Non-pigmented ciliary epithelial cell (primary cell): ENCODE measurements at places on chromosomes 2 and 18.

DNA sequence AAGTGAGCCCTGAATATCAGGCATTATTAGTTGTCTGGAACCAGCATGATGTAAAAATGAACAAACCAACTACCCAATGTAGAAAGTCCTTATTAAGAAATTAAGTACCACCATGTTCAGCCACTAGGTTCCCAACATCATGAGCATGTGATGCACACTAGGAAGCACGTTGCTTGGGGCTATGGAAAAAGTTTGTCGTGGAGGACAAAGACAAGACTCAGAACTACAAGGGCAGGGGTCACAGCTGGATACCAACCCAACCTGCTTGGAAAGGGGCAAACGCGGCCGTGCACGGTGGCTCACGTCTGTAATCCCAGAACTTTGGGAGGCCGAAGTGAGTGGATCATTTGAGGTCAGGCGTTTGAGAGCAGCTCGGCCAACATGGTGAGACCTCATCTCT lies 64.0 kb downstream of the ADNP2 start:
- no peak for DNase-seq

GRCh38 chr18:26706911-26707351 lies 158.6 kb downstream of the AQP4 start:
- DNase-seq = no peak

DNA sequence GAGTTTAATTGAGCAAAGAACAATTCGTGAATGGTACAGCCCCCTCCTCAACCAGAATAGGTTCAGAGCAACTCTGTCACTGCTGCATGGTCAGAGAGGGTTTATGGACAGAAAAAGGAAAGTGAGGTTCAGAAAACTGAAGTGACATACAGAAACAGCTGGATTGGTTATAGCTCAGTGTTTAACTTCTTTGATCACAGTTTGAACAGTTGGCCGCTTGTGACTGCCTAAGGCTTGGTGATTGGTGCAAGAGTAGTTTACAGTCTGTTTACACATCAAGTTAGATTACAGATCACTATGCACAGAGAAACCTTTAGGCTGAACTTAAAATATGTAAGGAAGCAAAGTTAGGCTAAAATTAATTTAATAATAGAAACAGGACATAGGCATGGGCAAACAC lies 459.2 kb downstream of the KCNJ3 start:
- no peak for DNase-seq

- no peak for DNase-seq
These were observed 951.6 kb upstream of the POU3F3 start for GRCh38 chr2:103902347-103902746.

DNA sequence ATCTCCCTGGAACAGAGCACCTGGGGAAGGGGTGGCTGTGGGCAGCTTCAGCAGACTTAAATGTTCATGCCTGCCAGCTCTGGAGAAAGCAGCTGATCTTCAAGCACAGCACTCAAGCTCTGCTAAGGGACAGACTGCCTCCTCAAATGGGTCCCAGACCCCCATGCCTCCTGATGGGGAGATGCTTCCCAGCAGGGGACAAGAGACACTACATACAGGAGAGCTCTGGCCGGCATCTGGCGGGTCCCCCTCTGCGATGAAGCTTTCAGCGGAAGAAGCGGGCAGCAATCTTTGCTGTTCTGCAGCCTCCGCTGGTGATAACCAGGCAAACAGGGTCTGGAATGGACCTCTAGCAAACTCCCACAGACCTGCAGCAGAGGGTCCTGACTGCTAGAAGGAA lies 294.8 kb downstream of the RND3 start:
- DNase-seq = no peak

- DNase-seq = no peak
These were observed 138.3 kb upstream of the STON1 start for GRCh38 chr2:48391616-48392015.

DNA sequence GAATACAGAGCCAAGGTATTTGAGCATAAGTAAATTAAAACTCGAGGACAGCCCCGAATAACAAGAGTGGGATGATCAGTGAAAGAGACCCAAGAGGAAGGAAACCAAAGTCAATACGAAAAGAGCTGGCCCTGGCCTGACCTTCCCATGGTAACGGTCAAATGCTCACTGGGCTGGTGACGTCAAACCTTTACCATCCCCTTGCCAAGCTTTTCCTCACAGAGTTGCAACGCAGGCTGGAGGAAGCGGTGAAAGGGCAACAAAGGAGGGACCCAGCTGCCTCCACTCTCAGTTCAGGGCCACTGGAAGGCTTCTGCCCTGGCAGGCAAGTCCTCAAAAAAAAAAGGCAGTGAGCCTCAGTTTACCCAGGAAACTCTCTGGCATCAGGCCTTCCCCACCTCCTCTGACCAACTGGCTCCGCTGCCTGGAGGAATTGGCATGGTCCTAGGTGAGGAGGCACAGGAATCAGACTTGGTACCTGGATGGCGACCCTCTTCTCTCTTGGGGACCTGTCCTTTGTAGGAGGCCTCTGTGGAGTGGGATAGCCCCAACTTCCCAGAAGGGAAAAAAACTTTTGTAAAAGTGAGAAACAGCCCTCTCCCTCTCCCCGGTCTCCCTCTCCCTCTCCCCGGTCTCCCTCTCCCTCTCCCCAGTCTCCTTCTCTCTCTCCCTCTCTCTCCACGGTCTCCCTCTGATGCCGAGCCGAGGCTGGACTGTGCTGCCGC lies 212.4 kb downstream of the ANAPC1 start:
- no peak for DNase-seq

DNA sequence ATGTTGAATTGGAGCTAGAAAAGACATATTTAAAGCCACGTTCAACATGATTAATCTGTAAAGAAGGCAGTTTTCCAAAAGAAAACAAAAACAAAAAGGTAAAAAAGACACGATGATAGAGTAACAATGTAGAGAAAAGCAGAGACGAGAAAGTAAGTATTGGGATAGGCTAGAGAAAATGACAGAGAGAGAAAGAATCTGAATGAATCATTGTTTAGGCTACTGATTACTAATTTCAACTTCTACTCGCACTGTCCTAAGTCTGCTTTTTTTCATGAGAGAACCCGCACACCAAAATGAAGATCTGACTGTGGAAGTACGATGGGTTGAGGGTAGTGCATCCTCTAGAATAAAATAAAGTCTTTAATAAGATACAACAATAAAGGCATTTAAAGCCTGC lies 1599.2 kb upstream of the TMEFF2 start:
- DNase-seq = peak; percentile 51

DNA sequence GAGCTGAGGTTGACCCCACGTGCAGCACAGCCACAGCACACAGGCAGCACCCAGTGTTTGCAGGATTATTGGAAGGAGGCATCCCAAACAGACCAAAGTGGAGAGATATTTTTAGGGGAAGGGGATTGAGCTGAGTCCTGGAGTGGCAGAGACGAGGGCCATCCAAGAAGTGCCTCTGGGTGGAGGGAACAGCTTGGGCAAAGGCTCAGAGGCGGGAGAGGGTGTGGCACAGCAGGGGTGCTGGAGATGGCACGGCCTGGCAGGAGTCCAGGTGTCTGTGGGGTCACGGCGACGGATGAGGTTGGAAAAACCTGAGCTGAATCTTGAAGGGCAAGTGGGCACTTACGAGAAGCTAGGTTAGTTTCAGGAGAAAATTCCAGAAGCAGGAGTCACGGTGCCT lies 60.6 kb downstream of the INHBB start:
- no peak for DNase-seq

DNA sequence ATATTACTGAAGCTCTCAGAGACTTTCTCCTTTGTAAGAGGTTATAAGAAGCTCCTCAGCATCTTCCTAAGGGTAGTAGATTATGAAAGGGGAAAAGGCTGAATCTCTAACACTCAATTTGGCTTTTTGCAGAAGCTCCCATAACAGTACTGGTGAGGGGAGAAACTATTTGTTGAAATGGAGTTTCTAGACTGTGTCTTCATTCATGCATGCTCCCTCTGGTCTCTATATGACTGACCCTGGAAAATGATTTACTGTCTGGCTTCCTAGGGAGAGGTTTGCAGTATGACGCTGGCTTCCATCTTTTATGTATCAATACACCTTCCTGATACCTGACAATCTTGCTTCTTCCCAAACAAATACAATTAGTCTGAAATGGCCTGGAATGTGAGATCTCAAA lies 63.9 kb downstream of the LDAH start:
- no peak for DNase-seq

DNA sequence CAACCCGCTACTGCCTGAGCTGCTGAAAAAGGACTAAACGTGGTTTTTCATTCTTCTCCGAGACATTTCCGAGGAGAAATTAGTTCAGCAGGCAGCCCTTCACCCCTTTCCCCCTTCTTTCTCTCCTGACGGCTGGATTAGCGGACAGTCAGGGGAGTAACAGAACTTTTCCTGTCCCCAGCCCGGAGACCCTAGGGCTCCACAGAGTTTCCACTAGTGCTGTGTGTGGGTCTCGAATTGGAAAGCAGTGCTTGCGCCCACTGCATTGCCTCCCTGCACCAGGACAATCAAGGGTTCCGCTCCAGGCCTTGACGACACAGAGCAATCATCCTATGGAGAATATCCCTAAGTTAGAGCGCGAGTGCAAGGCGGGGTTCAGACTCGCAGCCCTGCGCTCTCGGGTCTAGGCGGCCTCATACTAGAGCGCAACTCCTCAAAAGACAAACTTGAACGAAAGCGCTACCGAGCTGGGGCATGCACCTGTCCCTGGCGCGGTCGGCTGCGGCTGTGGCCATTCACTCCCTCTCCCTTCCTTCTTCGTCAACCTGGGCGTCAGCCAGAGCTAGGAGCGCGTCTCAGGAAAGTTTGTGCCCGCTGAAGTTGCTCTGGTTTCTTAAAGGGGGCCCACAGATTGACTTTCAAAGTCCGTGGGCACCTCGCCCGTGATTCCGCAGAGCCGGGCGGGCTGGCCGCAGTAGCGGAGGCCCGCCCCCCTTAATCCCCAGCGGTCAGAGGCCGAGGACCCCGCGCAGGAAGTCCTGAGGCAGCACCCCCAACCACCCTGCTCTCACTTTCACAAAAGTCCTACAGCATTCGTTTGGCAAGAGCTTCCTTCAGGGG lies 801 bp downstream of the OSR1 start:
- no peak for DNase-seq

GRCh38 chr2:222796413-222797103 lies 64.3 kb upstream of the ACSL3 start:
- no peak for DNase-seq

DNA sequence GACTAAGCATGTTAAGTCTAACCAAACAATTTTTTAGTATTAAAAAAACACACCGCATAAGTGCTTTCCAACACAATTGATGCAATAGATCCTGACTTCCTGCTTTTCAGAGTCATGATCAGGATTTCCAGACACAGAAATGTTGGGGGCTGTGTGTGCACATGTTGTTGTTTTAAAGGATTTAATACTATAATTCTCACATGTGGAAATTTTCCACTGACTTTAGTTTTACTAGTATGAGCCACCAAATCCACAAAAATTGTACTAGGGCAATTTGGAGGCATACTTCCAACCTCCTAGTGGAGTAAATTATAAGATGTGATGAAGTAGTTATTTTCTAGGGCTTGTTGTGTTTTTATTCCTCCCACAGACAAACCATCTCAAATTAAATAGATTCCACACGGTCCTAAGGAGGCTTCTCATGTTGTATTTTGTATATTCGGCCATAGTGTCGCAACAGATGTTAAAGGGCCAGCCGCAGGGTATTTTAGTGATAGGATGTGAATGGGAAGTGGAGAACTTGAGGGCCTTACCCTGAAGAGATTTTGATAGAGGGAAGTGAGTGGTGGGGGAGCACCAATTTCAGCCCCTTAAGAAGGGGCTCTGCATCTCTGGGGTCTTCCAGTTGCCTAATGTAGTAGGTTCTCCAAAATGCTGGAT lies 108.9 kb upstream of the KLF7 start:
- no peak for DNase-seq

DNA sequence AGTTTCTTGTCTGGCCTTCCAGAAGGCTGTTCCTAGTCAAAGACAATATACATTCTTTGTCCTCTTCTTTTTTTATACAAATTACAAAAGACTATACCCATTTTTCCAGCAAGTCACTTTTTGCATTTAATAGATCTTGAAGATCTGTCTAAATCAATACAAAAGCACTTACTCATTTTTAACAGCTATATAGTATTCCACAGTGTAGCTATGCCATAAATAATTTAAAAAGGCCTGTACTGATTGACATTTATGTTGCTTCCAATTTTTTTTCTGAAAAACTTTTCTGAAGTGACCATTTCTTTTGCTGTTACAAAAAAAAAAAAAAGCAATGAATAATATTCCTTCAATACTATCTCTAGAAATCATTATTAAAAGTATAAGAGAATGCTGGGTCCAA lies 30.3 kb upstream of the HNRNPLL start:
- DNase-seq = no peak

DNA sequence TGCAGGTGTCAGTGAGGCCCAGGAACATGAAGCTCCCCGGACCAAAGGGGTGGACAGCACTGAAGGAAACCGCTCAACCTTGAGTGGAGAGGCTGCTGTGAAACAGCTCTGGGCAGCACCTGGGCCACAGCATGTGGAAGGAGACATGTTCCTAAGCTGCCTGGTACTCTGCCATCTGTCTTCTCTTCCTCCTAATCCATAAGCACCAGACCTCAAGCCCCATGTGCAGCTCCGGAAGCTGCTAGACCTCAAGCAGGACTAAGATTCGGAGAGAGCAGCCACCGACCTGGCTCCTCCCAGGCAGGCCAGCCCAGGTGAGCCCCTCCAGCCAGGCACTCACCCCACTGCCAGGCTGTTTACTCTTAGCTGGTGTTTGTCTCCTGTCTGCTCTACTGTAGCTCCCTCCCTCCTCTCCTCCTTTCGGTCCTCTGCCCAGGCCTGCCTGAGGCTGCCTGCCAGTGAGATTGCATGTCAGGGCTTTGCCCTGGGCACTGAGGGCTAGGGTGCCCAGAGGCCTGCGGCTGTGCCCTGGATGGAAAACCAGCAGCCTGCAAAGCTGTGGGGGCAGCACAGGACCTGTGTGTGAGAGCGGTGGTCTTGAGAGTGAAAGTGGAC lies 53.7 kb downstream of the BCL11A start:
- no peak for DNase-seq

GRCh38 chr18:48355276-48356115 lies 53.7 kb downstream of the ZBTB7C start:
- no peak for DNase-seq

DNA sequence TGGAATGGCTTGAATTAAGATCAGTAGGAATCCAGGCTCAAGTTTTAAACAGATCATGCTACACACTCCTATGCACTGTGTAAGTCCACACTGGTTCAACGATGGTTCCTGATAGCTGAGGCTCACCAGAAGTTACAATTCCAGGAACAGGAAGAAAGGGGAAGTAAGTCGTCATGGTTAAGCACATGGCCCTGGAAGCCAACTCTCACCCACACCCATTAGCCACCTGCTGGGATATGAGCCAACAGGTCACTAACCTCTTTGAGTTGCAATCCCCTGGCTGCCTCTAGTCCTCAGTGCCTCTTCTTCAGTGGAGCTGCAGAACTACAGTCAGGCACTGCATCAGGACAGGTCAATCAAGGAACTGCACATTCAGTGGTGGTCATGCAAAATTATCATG lies 133.5 kb downstream of the TMEM182 start:
- no peak for DNase-seq

GRCh38 chr2:192948316-192948715 lies 753.6 kb upstream of the TMEFF2 start:
- DNase-seq = no peak

GRCh38 chr2:44244135-44244871 lies 31.0 kb upstream of the SLC3A1 start:
- peak; percentile 32 for DNase-seq

- DNase-seq = peak; percentile 30
These were observed 354.6 kb upstream of the SETBP1 start for GRCh38 chr18:44325903-44326635.
